A549 (cell line): ENCODE measurements at places on chromosomes 7 and 10.

DNA sequence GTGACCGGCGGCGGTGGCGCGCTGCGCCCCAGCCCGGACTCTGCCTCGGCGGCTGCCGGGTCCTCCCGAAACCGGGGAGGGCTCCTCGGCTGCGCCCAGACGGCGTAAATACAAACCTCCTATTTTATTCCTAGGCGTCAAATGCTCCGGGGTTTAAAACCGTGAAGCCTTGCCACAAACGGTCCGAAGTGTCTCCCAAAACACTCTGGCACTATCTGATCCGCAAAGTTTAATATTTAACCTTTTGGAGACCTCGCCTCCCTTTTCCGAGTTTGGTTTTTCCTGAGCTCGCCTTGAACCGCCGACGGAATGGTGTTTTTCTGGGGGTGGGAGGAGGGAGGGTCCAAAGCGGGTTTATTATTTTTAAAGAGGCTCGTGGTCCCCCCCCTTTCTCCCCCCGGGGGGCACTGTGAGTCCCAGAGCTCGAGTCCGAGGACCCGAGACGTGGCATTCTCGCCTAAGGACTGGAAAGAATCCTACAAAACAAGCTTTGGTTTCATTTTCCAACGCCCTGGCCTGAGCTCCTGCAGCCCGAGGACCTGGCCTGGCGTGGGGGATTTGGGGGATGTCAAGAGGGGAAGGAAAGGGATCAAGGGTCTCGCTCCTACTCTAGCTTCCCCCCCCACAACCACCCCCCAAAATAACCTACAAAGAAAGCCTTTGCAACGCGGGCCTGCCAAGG lies 1.8 kb downstream of the TNRC18 start:
- DNase-seq: peak; percentile 72

DNA sequence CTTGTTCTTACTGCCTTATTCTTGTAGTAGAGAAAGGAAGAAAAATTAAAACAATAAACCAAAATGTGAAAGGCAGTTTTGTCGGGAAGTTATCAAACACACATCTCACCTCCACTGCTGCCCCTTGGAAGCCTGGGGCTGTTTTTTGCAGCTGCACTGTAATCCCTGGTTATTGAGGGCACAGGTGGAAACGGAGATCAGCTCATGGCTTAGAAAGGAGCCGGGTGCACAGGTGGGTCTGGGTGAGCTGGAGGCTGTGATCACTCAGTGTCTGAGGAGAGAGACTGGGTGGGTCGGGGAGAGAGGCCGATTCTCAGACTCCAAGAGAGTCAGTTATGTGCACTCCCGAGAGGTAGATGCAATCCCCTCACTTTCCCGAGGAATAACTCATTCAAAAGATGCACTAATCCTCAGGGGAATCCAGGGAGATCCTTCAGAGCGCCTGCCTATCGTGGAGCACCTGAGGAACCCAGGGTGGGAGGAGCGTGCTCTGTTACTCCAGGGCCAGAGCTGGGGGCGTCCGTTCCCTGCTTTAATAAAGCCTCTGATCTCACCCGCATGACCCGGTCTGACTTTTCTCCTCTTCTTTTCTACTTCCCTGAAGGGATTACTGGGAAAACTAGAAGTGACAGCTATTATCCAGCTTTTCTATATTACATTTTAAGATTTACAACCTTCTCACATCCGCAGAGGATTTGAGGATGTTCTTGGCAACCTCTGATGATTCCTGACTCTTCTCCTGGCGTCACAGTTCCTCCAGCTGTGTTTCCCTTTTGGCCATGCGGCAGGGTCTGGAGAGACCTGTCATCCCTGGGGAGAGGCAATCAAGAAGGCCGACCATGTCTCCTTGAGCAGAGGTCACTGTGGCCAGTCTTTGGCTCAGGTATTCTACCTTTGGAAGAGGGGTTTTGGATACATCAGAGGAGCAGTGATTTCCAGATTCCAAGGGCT lies 82.1 kb downstream of the CAMK1D start:
- no peak for DNase-seq

DNA sequence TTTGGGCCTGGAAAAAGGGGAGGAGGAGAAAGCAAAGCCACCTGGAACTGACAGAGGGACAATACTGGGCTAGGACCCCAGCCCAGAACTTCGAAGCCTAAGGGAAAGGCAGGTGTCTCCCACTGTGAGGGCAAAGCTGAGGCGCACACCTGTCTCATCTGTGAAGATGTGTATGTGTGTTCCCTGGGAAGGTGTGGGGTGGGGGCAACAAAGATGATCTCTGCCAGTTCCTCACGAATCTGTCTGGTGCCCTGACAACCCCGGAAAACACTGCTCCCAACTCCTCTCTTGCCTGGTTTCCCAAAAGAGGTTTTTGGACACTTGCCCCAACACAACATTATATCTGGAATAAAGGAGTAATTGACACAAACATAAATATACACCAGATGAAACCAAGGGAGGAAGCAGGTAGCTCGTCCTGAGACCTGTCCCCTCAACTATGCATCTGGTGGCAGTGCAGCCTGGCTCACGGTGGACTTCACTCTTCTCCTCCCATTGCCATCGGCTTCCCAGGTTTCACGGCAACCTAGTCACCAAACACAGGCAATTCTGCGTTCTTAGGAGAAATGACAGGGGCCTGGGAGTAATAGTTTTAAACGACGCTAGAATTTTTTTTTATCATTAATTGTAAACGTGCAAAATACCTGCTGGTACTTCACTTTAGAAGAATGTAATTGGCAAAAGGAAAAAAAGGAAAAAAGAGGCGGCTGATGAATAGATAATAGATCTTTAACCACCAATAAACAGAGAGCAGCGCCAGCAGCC lies 1.7 kb upstream of the EMX2 start:
- DNase-seq: no peak

DNA sequence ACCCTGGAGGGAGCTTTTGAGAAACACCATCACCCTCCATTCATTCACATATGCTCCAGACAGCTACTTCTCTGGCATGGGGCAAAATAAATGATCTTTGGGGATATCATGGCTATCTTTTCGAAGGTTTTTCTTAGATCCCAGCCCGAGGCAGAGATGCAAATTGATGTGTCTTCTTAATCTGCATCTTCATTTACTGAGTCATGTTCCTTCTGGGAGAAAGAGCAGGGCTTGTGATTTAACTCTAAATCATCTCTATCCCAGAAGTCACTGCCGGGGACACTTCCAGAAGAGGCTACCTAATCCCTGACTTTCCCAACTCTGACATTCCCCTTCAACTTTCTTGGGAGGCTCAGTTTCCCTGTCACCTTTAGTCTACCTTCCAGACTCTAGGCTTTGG lies 90.1 kb downstream of the SORCS3 start:
- DNase-seq: no peak

GRCh38 chr10:482051-482501 lies 207.4 kb downstream of the DIP2C start:
- DNase-seq: no peak

DNA sequence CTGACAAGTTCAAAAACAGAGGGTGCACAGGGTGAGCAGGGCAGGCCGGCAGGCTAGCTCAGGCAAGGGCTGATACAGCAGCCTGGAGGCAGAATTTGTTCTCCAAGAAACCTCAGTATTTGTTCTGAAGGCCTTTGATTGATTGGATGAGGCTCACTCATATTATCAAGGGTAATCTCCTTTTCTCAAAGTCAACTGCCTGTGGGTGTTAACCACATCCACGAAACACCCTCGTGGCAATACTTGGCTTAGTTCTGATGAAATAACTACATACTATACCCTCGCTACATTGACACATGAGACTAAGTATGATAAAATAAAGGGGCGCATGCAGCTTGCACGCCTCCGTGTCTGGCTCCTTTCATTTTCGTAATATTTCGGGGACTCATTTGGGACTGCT lies 4.4 kb upstream of the PPP2R2D start:
- DNase-seq: no peak

- DNase-seq: no peak
Measured at GRCh38 chr7:104846731-104847130, 167.3 kb upstream of the KMT2E start.

DNA sequence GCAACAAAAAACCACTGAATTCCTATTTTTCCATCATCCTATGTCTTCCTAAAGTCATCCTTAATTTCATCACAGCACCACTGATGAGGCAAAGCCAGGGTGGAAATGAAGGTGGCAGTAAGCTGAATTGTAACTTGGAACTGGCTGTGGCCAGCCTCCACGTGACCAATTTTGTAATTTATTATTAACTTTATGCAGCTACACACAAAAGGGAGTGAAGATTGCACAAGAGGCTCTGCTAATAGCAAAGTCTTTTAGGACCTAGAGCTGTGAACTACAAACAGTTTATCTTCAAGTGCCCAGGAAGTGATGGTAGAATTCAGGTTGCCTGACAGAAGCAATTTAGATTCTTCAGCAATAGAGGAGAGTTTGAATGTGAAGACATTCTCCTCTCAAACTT lies 176.4 kb downstream of the CCDC71L start:
- no peak for DNase-seq

GRCh38 chr10:132140167-132140925 lies 46.4 kb upstream of the DPYSL4 start:
- no peak for DNase-seq

DNA sequence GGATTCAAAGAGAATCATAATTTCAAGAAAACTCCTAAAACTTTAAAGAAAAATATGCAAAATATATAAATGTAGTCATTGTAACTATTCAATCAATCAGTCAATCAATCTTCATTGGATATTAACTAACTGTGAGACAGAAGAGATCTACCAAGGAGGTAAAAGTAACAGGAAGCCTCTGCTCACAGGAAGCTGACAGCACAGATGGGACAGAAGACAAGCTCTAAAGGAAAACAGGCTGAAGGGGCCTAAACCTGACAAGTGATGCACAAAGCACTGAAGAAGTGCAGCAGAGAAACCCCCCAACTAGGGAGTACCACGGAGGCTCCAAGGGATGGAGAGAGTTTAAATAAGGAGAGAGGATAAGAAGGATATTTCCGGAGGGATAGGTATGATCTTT lies 173.0 kb downstream of the SKAP2 start:
- no peak for DNase-seq

DNA sequence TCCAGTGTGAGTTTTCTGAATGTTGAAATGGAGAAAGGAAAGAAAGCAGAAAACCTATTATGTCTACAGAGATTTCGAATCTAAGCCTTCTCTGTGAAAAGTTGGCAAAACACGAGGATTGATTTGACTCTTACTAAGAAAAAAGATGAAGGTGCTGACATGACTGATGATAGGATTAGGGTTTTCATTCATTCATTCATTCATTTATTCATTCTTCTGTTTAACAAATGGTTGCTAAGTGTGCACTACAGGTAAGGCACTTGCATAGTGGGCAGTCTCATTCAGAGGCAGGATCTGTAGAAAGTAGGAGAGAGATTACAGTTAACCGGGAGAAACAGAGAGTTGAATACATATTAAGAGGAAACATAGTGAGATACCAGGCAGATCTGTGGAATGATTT lies 137.1 kb downstream of the ZNF365 start:
- DNase-seq: no peak

- DNase-seq: no peak
Measured at GRCh38 chr10:48568546-48568945, 36.3 kb downstream of the ARHGAP22 start.

GRCh38 chr10:69729326-69730048 lies 72.2 kb upstream of the COL13A1 start:
- no peak for DNase-seq

- DNase-seq: no peak
Measured at GRCh38 chr7:139630643-139631519, 107.4 kb downstream of the CLEC2L start.

DNA sequence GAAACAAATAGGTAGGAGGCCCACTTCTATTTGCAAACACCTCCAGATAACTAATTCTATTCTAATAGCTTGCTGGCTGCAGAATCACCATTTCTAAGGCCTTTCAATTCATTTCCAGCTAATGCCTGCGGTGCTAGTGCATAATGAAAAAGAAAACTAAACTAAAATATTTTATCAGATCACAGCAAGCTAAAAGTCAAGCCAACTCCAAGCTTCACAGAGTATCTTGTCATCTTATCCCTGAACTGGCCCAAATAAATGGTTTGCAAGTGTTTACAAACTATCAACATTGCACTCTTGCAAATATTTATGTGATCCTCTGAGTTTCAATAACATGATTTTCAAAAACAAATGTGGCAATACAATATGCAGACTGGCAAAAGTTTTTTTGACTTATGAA lies 166.0 kb downstream of the IPMK start:
- no peak for DNase-seq

- no peak for DNase-seq
Measured at GRCh38 chr10:72263613-72264241, 10.0 kb upstream of the DDIT4 start.

DNA sequence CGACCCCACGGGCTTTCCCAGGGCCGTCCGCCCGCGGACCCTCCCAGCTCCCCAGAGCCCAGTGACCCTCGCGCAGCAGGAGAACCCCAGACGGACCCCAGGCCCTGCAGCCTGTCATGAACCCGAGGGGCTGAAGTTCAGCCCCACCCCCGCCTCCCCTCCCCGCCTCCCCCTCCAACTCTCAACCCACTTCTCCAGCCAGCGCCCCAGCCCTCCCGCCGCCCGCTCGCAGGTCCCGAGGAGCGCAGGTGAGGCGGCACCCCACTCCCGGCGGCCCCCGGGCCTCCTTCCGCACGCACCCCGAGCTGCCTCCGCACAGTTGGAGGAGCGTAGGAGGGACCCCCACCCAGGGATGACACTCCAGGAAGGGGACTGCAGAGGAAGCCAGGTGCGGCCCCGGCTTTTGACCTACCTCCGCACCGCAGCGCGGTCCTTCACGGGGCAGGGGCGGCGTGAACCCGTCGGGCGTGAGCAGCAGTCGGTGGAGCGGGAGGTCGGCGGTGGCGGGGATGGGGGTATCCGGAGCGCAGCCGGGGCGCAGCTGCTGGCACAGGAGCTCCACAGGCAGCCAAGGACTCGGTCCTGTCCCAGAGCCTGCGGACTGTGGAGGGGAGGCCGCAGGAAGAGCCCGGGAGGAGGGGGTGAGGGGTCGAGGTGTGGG lies at the start of gene TMEM176A:
Gene TMEM176A, plus strand, starts transcription at position 189 of the 661 bp plus-strand sequence. CDS start 782 bp downstream, outside the sequence.
- DNase-seq: no peak

DNA sequence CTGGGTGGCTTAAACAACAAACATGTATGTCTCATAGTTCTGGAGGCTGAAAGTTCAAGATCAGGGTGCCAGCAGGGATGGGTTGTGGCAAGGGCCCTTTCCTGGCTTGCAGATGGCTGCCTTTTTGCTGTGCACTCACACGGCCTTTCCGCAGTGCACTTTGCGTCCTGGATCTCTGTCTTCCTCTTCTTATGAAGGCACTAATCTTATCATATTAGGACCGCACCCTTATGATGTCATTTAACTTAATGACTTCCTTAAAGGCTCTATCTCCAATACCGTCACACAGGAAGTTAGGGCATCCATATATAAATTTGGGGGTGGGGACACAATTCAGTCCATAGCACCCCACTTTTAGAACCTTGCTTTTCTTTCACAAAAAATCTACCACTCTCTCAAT lies 255.2 kb downstream of the SNX13 start:
- DNase-seq: no peak

GRCh38 chr7:136163340-136163801 lies 186.2 kb upstream of the MTPN start:
- no peak for DNase-seq
